ENCODE measurements at places on chromosomes 2 and 18.

- DNase-seq = no peak
These were observed 2.2 kb downstream of the SEPTIN10 start for GRCh38 chr2:109611467-109612095.

- no peak for DNase-seq
These were observed 78.5 kb downstream of the PMS1 start for GRCh38 chr2:189862751-189863150.

GRCh38 chr2:46901611-46902010 lies 14.0 kb downstream of the MCFD2 start:
- DNase-seq = no peak

GRCh38 chr18:31120594-31120993 lies 18.4 kb upstream of the DSC2 start:
- DNase-seq = no peak

DNA sequence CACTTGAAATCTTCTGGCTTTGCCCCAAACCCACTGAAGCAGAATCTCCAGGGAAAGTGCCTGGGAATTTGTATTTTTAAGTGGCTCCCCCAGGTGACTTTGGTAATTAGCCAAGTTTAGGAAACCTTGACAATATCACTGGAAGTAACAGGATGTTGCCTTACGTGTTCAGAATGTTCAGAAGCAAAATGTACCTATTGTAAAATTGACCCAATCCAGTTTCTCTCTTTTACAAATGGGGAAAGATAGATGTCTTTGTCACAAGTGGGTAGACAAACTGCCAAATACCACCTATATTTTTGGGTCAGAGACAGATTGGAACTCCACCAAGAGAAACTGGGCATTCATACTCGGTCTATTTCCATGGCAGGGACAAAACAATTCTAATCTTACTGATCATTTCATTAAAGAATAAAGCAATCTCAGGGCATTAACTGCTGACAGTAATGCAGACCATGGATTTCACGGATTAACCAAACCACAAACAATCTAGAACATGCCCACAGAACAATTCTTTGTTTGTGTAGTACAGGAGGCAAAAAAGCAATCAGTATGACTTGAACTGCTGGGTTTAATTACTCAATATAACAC lies 255.8 kb downstream of the ERBB4 start:
- no peak for DNase-seq

- DNase-seq = no peak
These were observed 45.6 kb upstream of the MSH6 start for GRCh38 chr2:47737191-47737975.

DNA sequence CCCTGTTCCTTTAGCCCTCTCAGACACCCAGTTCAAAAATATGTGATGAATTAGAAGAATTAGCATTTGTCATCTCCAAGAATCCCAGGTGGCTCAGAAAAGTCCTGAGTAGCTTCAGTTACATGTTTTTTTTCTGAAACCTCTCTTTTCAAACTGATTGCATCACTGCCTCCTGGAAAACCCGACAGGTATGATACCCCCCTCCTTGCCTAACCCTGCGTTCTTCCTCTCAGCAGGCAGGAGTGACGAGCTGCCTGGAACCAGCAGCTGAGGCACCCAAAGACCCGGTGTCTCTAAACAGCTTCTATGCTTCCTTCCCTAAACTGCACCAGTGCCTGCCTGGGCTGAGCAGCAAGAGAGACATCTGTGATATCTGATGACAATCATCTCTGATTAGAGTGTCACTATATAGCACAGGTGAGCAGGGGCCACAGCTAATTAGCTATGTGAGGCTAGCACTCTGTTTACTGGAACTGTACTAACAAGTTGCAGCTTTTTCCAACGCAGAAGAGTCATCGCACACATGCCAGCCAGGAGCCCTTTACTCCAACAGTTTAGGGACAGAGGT lies 376.4 kb upstream of the ATP5MC3 start:
- no peak for DNase-seq

DNA sequence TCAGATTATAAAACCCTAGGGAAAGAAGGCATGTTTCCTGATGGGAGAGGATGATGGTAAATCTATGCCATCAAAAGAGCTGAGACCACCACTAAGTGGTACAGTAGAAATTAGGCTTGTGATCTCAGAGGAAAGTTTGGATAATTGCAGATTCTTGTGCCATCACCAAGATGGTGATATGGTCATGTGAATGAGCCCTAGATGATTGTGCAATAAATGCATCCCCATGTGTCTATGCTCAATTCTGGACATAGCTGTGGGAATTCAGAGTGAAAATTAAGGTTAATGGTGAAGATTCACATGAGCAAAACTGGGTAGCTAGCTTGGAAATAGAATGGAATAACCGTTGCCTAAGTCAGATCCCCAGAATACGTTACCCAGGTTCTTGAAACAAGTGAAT lies 496.1 kb upstream of the FSIP2 start:
- no peak for DNase-seq

DNA sequence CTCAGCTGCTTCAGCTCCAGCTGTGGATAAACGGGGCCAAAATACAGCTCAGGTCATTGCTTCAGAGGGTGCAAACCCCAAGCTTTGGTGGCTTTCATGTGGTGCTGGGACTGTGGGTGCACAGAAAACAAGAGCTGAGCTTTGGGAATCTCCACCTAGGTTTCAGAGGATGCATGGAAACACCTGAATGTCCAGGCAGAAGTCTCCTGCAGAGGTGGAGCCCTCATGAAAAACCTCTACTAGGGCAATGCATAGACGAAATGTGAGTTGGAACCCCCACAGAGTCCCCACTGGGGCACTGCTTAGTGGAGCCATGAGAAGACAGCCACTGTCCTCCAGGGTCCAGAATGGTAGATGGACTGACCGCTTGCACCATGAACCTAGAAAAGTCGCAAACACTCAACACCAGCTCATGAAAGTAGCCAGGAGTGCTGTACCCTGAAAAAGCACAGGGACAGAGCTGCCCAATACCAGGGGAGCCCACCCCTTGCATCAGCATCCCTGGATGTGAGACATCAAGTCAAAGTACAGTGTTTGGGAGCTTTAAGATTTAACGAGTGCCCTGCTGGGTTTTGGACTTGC lies 147.9 kb upstream of the SOX11 start:
- DNase-seq = no peak

GRCh38 chr2:215866606-215867005 lies 146.7 kb downstream of the MREG start:
- no peak for DNase-seq

DNA sequence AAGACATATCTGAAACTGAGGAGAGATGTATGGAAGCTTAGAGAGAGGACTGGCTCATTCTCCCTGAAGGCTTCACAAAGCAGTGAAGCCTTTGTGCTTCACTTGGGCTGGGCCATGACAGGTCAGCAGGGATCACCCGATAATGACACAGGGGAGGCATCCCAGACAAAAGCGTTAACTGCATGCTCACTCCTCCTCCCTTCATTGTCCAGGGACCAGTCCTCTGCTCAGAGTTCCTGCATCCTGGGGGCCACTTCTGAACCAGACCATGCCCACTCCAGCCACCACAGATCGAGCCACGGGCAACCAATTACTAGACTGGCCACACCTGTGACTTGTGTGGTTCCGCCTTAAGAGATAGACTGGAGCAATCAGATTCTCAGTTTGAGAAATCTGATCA lies 236.0 kb downstream of the CLIP4 start:
- DNase-seq = no peak

- peak; percentile 23 for DNase-seq
These were observed at the start of gene NOL4 for GRCh38 chr18:34224423-34225217. NOL4 (minus strand) TSS chr18:34224913; CDS start chr18:34223253, 1,660 bp downstream.

GRCh38 chr2:227186751-227187150 lies 22.3 kb downstream of the COL4A3 start:
- no peak for DNase-seq

- DNase-seq = no peak
These were observed 73.5 kb downstream of the CCBE1 start for GRCh38 chr18:59623456-59624368.

GRCh38 chr2:189268763-189269162 lies 89.2 kb upstream of the COL5A2 start:
- no peak for DNase-seq

DNA sequence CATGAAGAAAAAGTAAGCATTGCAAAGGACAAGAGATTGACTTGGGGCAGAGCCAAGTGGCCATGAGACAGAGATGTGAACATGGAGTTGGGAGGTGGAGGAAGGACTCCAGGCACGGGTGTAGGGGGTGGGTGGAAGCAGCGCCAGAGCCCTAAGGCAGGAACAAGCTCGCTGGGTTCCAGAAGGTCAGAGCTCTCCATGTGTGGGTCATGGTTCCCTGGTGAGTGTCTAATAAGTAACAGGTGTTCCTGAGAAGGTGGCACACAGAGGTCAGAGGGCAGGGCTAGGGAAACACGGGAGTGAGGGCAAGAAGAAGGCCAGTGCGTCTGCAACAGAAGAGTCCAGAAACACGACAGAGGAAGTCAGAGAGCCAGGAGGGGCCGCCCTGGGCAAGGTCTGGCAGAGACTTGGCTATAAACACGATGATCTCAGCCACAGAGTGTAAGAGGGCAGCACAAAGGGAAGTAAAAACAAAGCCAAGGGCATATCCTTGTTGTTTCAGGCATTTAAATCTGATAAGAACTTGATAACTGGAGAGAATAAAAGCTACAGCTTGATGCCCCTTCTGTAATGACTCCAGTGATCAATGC lies 260.8 kb downstream of the TGIF1 start:
- DNase-seq = no peak

- DNase-seq = no peak
These were observed 55.9 kb upstream of the RPE start for GRCh38 chr2:209946539-209946938.

DNA sequence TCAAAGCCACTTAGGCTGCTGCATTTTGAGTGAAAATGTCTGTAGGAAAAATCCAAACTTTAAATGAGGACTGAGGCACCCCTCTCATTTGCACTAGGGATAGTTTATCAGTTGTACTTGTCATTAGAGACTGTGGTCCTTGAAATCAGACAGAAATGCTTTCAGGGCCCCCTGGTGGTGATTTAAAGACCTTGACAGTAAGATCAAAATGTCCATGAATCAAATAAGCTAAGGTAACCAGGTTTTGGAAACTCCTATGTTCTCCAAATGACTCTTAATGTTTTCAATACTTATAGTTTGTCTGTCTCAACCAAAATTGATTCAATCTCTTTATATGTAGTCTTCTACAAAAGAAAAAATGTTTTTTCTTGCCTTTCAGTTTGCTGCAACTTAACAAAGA lies 28.8 kb upstream of the DDX18 start:
- DNase-seq = peak; percentile 48

GRCh38 chr18:49560624-49561288 lies 1.1 kb upstream of the LIPG start:
- DNase-seq = no peak

DNA sequence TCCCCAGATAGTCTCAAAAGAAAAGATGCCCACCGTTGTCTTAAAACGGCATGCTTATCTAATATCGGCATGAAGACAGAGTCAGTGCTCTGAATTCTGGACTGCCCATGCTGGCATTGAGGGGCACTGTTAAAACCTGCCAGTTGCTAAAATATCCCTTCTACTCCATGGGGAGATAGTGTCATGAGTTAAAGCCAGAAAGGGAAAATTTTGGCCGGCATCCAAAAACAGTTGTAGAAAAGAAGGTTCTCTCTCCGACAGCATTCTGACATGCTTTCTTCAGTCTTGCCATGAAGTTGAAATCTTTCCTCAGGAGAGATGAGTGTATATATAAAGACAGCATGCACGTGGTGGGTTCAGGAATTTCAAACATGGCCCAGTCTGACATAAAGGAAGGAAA lies 401.3 kb upstream of the PIK3C3 start:
- DNase-seq = no peak

DNA sequence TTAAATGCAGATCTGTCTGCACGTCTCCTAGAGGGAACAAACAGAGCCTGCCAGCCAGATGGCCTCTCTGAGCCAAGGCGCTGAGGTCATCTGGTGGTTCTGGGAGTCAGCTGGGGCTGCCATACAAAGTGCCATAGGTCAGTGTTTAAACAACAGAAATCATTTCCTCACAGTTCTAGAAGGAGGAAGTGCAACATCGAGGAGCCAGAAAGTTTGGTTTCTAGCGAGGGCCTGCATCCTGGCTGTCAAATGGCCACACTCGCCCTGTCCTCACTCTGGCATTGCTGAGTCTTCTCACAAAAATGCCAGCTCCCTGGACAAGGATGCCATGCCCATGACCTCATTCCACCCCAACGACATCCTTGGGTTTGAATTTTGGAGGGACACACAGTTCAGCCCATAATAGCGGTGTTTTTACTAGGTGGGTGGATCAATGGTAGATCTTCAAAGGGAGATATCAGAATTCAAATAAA lies 59.6 kb downstream of the MYT1L start:
- DNase-seq = no peak

DNA sequence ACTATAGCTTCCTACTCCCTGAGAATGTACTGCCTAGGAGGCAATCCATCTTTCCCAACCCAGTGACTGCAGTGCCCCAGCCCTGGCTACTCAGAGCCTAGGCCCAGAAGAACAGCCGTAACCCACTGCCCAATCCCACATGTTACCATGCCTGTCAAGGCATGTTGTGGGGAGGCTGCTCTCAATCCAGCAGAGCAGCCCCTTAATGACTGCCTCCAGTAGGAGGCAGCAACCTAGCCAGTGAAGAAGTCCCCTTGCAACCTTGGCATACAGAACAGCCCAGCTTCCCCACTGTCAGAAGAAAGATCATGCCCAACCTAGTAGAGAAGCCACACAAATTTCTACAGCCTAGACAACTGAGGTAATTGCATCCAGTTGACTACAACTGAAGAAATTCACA lies 44.2 kb upstream of the CDH7 start:
- DNase-seq = no peak

- no peak for DNase-seq
These were observed 124.4 kb downstream of the INHBB start for GRCh38 chr2:120470041-120470965.

DNA sequence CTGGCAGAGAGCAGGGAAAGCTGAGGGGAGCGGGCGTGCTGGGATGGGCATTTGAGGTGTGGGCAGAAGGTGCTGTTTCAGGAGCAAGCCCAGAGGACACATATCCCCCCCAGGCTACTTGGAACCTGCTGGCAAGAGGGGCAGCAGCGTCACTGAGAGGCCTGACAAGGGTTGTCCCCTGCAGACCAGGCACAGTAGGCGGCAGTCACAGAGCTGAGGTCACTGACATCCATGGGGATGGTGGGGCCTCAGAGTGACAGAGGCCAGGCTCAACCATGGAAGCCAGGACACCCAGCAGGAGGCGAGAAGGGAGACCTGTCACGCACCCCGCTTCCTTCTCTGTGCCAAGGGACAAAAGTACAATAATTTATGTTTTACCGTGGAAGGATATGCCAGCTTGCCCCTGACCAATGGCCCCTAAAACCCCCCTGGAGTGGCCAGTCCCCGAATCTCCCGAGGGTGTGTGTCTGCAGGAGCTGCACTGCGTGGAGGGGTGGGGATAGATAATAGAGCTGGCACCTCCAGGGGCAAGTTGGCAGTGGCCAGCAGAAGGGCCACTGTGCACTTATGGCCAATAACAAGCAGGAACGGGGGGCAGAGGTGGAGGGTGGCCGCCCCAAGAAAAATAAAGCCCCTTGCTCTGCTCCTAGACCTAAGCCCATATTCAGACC lies 86.3 kb upstream of the SLC66A3 start:
- no peak for DNase-seq

DNA sequence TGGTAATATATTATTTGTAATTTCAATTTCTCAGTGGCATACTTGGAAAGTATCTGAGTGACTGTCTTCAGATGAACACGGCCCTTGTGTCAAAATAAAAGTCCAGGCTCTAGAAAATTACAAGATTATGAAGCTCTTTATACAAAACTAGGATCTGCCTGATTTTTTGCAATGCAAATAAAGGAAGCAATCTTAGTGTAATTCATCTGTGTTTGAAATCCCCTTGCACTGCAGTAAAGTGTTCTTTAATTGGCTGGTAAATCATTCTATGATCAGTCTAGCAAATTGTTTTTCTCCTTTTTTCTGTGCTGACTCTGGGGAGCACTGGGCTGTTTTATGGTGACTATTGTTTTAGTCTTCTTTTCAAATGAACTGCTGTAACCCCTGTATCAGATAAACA lies 1039.0 kb downstream of the SOCS6 start:
- DNase-seq = no peak
